ENCODE measurements at places on chromosomes 13 and 19. TPM values are rescaled to one million over a fixed set of nuclear protein-coding genes. Genes with fewer than 3 reads are reported as not detected.

Gene ZC3H13
- 25.3 TPM for total RNA-seq

Gene TMEM272
- 0.15 TPM for total RNA-seq

DNA sequence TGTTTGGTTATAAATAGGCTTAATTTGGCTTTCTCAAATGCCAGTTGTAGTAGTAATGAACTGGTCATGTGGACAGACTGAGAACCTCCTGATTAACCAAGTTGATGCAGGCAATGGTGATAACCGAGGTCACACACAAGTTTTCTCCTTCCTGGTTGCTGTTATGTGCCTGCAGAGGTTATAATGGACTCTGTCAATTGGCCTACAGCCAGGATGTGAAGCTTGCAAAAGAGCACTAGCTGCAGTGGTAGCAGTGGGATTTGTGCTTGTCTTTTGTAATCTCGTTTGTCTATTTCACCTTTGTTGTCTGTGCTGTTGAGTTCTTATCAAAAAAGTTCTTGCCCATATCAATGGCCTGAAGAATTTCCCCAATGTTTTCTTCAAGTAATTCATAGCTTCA is 20.6 kb downstream of the OR10H3 start:
- DNase-seq = no peak

DNA sequence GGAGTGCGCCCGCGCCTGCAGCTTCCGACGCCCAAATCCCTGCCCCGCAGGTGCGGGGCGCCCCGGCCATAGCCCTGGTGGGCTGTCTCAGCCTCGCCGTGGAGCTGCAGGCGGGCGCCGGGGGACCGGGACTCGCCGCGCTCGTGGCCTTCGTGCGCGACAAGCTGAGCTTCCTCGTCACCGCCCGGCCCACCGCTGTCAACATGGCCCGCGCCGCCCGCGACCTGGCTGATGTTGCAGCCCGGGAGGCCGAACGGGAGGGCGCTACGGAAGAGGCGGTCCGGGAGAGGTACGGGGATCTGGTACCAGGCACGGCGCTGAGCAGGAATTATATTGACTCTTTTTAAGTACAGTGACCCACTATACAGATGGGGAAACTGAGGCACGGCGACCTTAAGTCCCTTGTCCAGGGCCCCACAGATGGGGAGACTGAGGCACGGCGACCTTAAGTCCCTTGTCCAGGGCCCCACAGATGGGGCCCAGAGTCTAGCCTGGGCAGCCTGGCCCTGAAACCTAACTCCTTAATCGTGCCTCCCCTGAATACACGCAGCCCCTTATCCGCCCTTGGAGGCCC is 586 bp downstream of the MRI1 start:
- no peak for DNase-seq

Measured in Panc1 (cell line).